ENCODE measurements at places on chromosomes 3 and 15. TPM values are rescaled to one million over a fixed set of nuclear protein-coding genes. Genes with fewer than 3 reads are reported as not detected.

PIK3R4 gene
- 21.6 TPM for total RNA-seq

STAB1 gene
- total RNA-seq = not detected

OGG1 gene
- 34.3 TPM for total RNA-seq

PRR20G gene
- not detected for total RNA-seq

THRB gene
- not detected for total RNA-seq

A4GNT gene
- total RNA-seq = not detected

DUOXA2 gene
- not detected for total RNA-seq

GRCh38 chr15:90064911-90065681 is 37.2 kb downstream of the IDH2 start:
- no peak overlapping the region for H3K27ac ChIP-seq
- peaks cover 7% of the 10 kb centered on the region for H3K36me3 ChIP-seq
- H3K27me3 ChIP-seq = no peaks in the 10 kb centered on the region
- DNase-seq = no peak

GRCh38 chr15:23877502-23878412 is 190.7 kb upstream of the NDN start:
- peak; percentile 40 for DNase-seq
- H3K36me3 ChIP-seq = no peaks in the 10 kb centered on the region
- no peaks in the 10 kb centered on the region for H3K4me1 ChIP-seq
- H3K27me3 ChIP-seq = no peaks in the 10 kb centered on the region
- no peak overlapping the region for H3K4me3 ChIP-seq

- H3K27me3 ChIP-seq = peaks cover 35% of the 10 kb centered on the region
- H3K4me3 ChIP-seq = no peak overlapping the region
- H3K4me1 ChIP-seq = no peaks in the 10 kb centered on the region
- DNase-seq = no peak
Measured at GRCh38 chr3:170780955-170781354, 89.0 kb downstream of the RPL22L1 start.

DNA sequence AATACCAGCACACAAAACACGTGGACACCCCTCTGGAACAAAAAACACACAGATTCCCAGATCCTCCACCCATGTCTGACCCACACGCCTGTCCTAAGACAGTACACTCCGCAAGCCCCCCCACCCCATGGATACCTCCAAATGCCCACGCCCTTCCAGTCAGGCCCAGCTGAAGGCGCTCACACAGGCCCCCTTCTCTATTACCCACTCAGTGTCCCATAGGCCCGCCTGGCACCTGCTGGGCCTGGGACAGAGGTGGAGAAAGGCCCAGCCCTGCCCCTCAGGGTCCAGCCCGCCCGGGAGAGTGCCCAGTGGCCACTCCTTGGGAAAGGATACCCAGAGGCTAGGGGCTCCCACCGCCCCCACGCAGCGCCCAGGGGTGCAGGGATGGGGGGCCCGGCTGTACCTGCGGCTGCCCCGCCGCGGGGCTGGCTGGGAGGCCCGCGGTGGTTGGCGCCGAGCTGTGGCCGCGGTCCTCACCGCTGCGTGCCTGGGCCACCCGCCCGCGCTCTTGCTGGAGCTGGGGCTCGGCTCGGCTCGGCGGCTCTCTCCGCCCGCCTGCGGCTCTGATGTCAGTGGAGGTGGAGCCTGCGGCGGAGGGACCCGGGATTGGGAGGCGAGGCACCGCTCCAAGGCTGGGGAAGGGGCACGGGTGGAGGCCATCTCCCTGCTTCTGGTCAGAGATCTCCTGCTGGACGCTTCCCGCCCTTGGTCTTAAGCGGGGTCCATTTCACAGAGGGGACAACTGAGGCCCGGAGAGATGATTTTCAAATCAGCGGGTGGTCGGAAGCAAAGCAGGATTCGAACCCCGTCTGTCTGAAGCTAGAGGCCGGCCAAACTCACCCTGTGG is at the start of gene CAMK1:
CAMK1 (minus strand) TSS at position 522 of the 850 bp plus-strand sequence. CDS start 2,198 bp downstream, outside the sequence.
- peak within 1 kb of the TSS; percentile 71 for H3K4me3 ChIP-seq
- peak; percentile 77 for DNase-seq
- H3K4me1 ChIP-seq = peaks cover 40% of the 10 kb centered on the region
- peak within 1 kb of the TSS; percentile 54 for H3K27ac ChIP-seq

DNA sequence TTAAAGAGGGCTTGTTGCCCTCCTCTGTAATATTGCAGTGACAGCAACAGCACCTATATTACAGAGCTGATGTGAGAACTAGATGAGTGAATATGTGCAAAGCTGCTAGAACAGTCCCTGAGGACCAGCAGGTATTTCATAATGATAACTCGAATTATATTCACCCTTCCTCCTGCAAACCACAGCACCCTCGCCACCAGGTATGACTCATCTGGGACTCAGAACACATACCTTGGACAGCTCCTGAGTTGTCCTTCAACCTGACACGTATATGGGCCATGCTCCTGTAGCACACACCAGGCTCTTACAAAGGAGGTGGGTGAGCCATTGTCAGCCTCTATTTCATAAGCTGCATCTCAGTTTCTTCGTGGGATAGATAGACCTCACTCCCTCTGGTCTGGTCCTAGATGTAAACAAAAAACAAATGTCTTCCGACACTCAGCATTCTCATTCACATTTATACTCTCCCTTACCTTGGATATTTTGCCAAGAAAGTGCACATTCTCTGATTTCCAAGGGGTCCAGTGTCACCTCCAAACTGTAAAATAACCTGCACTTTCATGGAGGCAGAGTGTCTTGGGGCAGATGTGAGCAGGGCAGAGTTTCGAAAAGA is 124.5 kb downstream of the TLE3 start:
- no peaks in the 10 kb centered on the region for H3K4me1 ChIP-seq
- no peaks in the 10 kb centered on the region for H3K36me3 ChIP-seq
- peaks cover 23% of the 10 kb centered on the region for H3K27me3 ChIP-seq
- DNase-seq = peak; percentile 44

DNA sequence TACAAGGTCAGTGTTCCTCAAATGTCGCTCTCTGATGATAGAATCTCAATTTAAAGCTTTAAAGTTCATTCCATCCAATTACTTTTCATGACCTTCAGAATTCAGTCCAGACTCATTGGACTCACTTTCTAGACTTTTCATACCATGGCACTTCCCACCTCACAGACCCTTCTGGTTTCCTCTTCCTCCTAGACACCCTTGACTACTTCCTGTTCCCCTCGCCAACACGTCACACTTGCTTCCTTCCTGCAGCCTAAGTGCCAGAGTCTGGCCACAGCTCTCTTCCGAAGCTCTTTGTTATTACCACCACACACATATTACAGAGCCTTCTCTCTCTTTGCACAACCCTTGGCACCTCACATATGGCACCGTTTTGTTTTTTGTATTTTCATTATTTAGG is 59.1 kb upstream of the UMPS start:
- H3K36me3 ChIP-seq = peaks cover 7% of the 10 kb centered on the region
- peak; percentile 32 for DNase-seq
- H3K4me1 ChIP-seq = peaks cover 15% of the 10 kb centered on the region
- no peaks in the 10 kb centered on the region for H3K27me3 ChIP-seq
- H3K4me3 ChIP-seq = no peak overlapping the region
- peak overlapping the region; percentile 50 for H3K27ac ChIP-seq

- H3K27ac ChIP-seq = no peak overlapping the region
- H3K4me3 ChIP-seq = no peak overlapping the region
- H3K4me1 ChIP-seq = no peaks in the 10 kb centered on the region
- no peaks in the 10 kb centered on the region for H3K36me3 ChIP-seq
Measured at GRCh38 chr3:54932606-54933005, 4.7 kb upstream of the LRTM1 start.

- H3K36me3 ChIP-seq = no peaks in the 10 kb centered on the region
- no peaks in the 10 kb centered on the region for H3K4me1 ChIP-seq
- H3K27ac ChIP-seq = no peak overlapping the region
- DNase-seq = no peak
Measured at GRCh38 chr15:62848632-62849050, 193.9 kb upstream of the TPM1 start.

DNA sequence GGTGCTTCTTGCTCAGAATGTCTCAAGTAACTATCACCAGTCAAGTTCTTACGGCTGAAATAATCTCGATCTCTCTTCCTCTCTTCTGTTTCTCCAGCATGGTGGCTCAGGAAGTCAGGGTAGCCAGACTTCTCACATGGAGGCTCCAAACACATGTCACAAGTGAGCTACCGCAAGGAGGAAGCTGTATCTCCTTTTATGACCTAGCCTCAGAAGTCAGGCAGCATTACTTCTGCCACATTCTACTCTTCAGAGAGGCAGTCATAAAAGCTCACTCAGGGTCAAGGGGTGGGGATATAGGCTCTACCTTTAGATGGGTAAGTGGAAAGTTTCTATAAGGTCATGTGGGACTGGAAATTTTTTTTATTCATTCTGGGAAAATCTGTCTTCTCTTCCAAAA is 86.6 kb upstream of the NEO1 start:
- no peaks in the 10 kb centered on the region for H3K36me3 ChIP-seq
- peaks cover 12% of the 10 kb centered on the region for H3K27me3 ChIP-seq
- H3K4me1 ChIP-seq = peaks cover 18% of the 10 kb centered on the region
- no peak overlapping the region for H3K4me3 ChIP-seq

DNA sequence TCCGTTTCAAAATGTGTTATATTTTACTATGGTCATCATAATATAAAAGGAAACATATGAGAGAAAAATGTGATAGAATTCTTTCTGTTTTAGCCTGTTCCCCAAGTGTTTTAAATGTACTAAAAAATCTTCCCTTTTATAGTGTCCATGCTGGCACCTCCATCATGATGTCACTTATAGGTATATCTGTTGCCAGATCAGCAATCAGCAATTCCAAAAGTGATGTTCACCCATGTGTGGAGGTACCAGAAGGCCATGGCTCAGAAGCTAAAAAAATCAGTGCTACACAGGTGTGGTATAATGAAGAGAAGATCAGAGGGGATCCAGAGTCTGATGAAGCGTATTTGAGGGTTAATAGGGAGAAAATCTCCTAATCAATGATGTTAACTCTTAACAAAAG is 1.1 kb upstream of the GPR15 start:
- no peaks in the 10 kb centered on the region for H3K27me3 ChIP-seq
- H3K4me1 ChIP-seq = peaks cover 65% of the 10 kb centered on the region
- no peak for DNase-seq
- H3K27ac ChIP-seq = peak overlapping the region; percentile 70
- H3K4me3 ChIP-seq = peak overlapping the region; percentile 53

DNA sequence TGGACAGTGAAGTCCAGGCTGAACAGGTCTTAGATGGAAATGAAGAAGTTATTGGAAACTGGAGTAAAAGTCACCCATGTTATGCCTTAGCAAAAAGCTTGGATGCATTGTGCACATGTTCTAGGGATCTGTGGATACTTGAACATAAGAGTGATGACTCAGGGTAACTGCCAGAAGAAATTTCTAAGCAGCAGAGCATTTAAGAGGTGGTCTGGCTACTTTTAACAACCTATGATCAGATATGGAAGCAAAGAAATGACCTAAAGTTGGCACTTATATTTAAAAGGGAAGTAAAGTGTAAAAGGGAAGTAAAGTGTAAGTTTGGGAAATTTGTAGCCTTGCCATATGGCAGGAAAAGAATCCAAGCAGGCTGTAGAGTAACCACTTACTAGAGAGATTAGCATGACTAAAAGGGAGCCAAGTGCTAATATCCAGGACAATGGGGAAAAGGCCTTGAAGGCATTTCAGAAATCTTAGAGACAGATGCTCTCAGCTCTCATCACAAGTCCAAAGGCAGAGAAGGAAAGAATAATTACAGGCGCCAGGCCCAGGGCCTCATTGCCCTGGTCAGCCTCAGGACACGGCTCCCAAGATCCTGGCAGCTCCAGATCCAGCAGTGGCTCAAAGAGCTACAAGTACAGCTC is 73.9 kb upstream of the KCNH8 start:
- no peaks in the 10 kb centered on the region for H3K36me3 ChIP-seq
- no peak overlapping the region for H3K27ac ChIP-seq
- DNase-seq = no peak
- H3K4me3 ChIP-seq = no peak overlapping the region

DNA sequence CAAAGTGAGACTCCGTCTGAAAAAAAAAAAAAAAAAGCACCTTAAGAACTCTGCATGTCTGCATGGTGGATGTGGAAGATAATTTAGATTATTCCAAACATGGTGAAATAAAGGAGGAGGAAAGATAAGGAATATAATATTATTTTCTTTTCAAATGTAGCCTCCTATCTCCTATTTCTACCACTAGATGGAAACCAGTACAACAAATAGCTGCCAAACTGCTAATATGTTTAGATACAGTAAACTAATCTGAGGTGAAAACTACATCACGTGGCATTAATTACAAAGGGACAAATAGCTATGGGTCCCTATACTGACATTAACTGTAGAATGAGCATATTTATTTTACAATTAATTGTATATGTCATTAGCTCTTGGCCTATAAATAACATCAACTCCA is 197.8 kb downstream of the TBC1D5 start:
- no peaks in the 10 kb centered on the region for H3K27me3 ChIP-seq
- H3K4me1 ChIP-seq = no peaks in the 10 kb centered on the region
- no peak overlapping the region for H3K27ac ChIP-seq

DNA sequence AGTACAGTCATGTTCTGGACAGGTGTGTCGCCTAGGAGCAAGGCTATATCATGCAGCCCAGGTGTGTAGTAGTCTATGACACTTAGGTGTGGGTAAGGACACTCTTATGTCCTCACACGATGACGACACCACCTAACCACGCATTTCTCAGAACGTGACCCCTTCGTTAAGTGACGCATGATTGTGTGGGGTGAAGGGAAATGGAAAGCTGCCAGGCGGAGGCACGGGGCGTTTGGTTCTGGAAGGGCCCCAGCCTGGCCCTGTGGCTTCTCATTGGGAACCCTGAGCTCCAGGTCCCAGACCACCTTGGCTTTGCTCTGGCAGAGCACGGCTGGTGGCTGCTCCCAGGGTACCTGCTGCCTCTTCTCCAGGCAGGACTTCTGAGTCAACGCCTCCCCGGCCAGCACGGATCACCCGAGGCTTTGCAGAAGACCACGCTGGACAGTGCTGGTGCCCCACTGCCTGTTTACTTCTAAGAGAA is 39.3 kb downstream of the FBLN2 start:
- no peaks in the 10 kb centered on the region for H3K36me3 ChIP-seq
- H3K27me3 ChIP-seq = peaks cover 2% of the 10 kb centered on the region
- no peak overlapping the region for H3K27ac ChIP-seq
- DNase-seq = no peak

GRCh38 chr3:154701055-154701454 is 271.1 kb upstream of the GPR149 start:
- no peaks in the 10 kb centered on the region for H3K4me1 ChIP-seq
- no peaks in the 10 kb centered on the region for H3K36me3 ChIP-seq
- no peak overlapping the region for H3K4me3 ChIP-seq
- H3K27ac ChIP-seq = no peak overlapping the region

DNA sequence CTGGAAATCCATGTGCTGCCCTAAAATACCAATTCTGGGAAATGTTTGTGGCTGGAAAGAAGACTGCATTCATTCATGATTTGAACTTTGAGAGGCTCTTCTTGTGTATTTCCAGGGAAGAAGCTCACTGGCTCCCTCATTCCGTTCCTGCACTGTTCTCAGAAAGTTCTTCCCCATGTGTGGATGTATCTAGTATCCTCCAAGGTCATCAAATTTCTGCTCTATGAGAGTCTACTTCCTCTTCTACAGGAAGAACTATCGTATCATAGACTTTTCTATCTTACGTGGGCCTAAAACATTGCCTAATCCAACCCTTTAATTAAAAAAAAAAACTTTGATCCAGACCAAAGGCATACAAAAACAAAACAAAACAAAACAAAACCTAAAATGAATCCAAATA is 2.9 kb downstream of the CCR3 start:
- H3K4me3 ChIP-seq = no peak overlapping the region
- peaks cover 21% of the 10 kb centered on the region for H3K27me3 ChIP-seq
- DNase-seq = no peak
- H3K4me1 ChIP-seq = peaks cover 17% of the 10 kb centered on the region
- no peak overlapping the region for H3K27ac ChIP-seq
- H3K36me3 ChIP-seq = peaks cover 6% of the 10 kb centered on the region

GRCh38 chr3:180403156-180403555 is 198.8 kb upstream of the TTC14 start:
- no peaks in the 10 kb centered on the region for H3K27me3 ChIP-seq
- H3K4me3 ChIP-seq = no peak overlapping the region
- no peaks in the 10 kb centered on the region for H3K4me1 ChIP-seq
- H3K27ac ChIP-seq = no peak overlapping the region
